ENCODE measurements at places on chromosomes 1 and 21.

DNA sequence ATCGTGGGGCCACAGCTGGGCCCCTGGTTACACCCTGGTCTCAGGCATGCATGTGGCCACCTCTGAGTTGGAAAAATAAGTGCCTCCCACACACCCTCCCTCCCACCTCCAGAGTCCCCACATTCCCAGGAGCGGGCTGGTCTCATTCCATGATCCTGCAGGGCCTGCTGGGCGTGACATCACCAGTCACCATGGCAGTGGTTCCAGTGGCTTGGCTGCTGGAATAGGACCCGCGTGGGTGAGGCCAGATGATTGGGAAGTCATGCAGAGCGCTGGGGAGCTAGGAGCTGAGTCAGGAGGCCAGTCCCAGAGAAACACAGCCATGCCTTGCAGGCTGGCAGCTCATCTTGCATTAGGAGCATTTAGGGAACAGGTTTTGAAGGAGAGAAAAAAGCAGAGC lies 125.4 kb upstream of the TMEM51 start:
- no peak for DNase-seq

DNA sequence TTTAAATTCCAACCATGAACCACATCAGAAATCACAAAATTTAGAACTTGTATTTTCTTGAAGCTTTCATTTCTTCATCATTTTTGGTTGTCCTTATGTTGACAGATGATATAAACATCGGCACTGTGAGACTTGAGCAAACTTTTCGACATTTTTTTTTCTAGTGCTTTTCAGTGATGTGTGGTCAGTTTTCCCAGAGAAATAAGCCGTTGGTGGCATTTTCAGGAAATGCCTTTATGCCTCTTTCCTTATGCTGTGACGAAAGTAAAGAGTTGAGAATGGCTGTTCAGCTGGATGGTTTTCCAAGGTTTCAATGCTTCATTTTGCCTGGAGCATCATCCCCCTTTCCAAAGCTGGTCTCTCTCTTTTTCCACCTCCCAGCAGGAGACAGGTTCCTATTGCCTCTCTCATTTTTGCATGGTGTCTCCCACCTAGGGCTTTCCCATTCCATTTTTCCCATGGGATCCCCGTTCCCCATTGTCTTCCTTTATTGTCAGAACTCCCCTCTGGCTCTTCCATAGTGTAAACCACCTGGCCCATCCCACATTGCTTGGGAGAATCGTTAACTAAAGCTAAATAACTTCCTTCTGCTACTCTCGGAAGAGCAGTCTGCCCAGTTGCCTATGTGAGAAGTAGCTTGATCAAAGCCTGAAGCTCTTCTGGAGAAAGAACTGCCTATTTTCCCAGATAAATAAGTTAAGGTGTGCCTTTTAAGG lies 61.4 kb upstream of the DYNLT5 start:
- no peak for DNase-seq

GRCh38 chr1:108722292-108722691 lies 9.6 kb downstream of the FNDC7 start:
- DNase-seq = no peak

GRCh38 chr1:111948209-111949171 lies 41.0 kb downstream of the KCND3 start:
- DNase-seq = no peak

DNA sequence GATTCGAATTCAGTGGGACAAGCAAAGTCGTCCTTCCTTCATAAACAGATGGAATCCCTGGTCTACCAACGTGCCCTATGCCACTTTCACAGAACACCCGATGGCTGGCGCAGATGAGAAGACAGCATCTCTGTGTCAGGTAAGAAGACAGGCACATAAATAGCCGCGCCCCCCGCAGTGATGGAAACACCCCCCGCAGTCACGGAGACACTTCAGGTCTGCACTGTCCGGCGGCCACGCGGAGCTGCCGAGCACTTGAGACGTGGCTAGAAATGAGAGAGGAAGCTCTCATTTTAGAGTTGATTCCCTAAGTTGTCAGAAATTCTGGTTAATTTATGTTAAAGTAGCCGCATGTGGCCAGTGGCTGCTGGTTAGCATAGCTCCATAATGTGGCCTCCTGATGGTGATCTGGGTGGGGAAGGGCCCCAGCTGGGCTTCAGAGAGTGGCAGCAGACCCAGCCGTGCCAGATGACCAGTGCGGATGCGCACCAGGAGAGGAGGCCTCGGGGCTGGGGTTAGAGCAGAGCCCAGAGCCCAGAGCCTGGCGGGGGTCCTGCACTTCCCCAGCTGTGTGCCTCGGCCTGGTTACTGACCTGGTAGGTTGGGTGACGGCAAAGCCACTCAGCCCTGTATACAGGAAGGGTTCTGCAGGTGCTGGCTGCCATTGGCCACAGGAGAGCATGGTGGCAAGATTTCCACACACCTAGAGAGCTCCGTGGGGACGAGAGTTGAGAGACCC lies 2.9 kb downstream of the TPRG1L start:
- DNase-seq = no peak

- no peak for DNase-seq
These were observed 34.2 kb upstream of the LRRC8C start for GRCh38 chr1:89598450-89599331.

- no peak for DNase-seq
These were observed 41.1 kb upstream of the RUNX3 start for GRCh38 chr1:24970926-24971875.

DNA sequence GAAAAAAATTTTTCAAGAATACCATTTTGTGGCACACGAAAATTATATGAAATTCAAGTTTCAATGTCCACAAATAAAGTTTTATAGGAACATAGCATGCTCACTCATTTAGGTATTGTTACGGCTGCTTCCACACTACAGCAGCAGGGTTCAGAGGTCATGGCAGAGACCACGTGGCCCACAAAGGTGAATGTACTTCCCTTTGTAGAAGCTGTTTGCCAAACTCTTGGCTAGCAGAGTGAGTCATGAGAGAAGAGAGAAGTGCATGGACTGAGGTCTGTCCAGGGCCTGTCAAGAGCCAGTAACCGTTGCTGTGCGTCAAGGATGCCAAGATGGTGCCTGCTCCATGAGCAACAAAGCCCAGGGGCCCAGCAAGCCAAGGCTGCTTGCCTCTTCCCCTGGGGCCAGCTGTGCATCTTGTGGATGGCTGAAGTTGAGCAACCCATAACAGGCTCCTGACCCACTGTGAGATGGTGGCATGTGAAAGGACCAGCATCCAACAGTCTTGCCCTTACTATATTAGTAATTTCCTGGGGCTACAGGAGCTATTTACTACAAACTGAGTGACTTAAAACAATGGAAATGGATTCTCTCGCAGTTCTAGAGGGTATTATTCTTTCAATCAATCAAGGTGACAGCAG lies 64.8 kb upstream of the ATP5PO start:
- DNase-seq = no peak

DNA sequence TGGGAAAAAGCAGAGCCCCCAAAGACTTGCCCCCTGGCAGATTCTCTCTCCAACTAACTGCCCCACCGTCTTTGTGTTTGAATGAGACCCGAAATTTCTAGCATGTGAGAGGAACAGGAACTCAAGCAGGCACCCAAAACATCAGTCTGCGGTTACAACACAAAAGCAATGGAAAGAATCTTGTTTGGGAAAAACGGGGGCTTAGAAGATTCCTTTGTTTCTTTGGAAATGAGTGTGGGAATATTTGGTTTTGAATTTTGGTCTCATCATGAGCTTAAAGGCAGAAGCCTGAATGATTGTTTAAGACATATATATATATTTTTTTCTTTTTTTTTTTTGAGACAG lies 188.9 kb upstream of the TMEM51 start:
- no peak for DNase-seq

GRCh38 chr21:22154579-22155274 lies 1156.5 kb downstream of the NCAM2 start:
- no peak for DNase-seq

DNA sequence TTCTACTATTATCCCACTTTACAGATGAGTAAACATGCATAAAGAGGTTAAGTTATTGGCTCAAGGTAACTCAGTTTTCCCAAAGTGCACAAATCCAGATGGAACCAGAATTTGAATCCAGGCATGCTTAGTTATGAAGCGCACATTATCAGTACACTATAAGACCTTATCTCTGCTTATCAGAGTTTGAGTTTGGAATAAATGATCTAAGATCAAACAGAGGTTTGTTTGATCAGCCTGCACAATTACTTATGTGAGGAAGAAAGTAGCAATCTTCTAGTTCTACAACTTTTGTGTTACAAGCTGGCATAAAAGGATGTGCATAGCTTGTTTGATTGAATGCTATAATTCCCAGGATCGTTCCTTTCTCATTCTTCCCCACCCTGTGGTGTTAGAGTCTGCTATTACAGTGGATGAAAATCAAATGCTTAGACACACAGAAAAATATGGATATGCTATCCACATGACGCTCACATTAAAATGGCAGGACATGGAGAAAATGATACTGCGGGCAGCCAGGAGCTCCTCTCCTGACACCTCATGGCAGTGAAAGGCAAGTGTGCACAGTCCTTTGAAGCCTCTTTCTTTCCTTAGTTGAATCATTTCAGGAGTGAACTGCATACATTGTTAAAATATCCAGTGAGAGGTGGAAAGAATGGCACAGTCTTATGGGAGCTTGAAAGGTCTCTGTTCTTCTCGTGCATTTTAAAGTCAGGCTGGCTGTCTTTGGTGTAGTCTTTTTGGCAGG lies 23.9 kb upstream of the PBX1 start:
- no peak for DNase-seq

- DNase-seq = no peak
These were observed 58.9 kb downstream of the RGL1 start for GRCh38 chr1:183863852-183864251.

DNA sequence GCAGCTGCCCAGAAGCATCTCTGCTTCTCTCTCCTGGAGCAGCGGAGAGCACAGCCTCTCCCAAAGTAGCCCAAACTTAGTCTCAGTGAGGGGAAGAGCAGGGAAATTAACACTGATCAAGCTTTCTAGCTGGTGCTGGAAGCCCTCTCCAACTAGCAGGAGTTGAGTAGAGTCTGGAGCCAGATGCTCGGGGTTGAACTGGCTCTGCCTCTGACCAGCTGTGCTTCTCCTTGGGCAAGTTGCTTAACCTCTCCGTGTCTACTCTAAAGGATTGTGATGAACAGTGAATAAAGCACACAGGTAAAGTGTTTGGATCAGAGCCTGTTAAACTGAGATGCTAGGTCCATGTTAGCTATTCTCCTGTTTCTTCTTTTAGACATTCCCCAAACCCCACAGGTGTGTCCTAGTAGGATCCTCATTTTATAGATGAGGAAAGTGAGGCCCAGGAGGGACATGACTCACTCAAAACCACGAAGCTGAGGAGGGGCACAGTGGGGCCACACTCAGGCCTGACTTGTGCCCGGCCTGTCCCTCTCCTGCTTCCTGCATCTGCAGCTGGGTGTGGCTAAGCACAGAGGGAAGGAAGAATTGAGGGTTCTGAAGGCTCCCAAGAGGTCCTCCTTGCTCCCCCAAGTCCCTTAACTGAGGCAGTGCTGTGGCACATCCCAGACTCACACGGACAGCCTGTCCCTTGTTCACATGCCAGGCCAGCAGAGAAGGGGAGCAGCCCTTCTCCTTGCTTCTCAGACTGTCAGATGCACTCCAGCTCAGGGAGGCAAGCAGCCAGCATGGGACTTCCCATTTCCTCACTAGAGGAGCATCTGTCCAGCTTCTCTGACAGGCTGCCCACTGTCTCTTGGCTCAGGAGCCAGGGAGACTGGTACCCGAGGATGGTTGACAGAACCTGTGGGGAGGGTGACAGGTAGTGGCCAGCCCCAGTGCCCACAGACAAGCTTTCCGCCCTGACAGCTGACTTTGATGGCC lies 152.0 kb upstream of the IGSF21 start:
- no peak for DNase-seq

GRCh38 chr1:46520063-46520911 lies 30.7 kb downstream of the DMBX1 start:
- DNase-seq = no peak

DNA sequence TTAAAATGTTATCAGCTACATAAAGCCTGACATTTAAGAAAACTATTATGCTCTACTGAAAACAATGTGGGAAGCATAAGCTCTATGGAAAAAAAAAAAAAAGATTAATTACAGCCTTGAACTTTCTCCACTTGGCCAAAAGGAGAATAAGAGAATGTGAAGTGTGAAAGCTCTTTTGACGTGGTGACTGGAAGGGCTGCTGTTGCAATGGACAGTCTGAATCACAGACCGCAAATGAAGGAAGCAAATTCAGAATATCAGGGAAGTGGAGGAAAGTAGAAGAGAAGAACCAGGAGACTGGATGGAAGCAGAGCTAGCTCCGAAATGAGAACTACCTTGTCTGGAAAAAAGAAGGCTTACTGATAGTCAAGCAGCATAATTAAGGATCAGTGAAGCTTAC lies 106.8 kb downstream of the AK5 start:
- DNase-seq = no peak

GRCh38 chr1:51559064-51559500 lies 40.0 kb upstream of the EPS15 start:
- no peak for DNase-seq

All from stimulated activated CD4-positive, alpha-beta T cell treated with anti-CD3 and anti-CD28 coated beads, Interleukin-2, amount 100 ng/mL, for 48 hours (primary cell).